ENCODE measurements at places on chromosomes 3 and 15.

GRCh38 chr3:186640473-186640818 lies 247 bp downstream of the FETUB start:
- DNase-seq = no peak

DNA sequence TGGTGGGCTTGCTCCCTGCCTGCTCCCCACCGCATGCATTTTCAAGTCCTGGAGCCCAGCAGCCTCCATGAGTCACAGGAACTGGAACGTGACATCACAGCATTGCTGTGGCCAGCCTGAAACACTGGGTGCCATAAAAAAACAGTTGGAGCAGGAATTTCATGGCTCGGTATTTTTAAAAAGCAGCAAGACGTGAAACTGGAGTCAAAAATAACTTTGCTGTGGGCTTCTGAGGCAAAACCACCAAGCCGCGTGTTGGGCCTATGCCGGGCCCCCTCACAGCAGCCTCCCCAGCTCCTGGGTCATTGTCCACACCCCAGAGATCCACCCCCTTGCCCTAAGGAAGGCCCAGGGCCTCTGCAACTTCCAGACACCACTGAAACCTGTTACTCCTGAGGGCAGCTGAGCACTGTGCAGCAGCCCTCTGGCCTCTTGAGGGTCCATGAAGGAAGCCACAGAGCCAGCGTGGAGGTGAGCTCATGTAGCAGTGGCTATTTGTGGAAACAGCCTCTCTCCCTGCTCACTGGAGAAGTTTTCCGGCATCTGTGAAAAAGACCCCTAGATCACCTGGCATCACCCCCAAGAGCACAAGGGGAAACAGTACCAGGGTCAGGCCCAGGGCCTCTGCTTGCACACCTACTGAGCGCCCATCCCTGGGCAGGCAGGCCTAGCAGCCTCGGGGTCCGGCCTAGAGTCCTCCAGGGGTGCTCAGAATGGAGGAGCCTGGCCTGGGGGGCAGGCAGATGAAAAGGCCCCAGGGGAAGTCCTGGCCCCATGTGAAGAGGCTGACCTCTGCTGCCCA lies 34.0 kb upstream of the DUSP7 start:
- DNase-seq = no peak

DNA sequence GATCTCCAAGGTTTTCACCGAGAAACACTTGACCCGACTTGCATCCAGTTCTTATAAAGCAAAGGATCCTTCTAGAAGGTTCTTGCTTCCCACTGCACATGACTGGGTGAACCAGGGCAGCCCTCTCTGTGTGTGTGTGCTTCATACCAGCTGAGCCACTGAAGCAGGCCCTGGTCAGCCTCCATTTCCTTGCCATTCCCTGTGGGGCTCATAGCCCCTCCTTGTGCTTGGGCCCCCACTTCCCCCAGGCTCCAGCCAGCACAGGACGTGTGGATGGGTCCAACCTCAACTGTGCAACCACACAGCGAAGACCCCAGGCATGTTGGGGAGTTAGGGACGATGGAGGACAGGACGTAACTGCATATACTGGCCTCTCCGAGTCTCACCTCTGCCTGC lies 15.5 kb downstream of the KLF15 start:
- DNase-seq = no peak

DNA sequence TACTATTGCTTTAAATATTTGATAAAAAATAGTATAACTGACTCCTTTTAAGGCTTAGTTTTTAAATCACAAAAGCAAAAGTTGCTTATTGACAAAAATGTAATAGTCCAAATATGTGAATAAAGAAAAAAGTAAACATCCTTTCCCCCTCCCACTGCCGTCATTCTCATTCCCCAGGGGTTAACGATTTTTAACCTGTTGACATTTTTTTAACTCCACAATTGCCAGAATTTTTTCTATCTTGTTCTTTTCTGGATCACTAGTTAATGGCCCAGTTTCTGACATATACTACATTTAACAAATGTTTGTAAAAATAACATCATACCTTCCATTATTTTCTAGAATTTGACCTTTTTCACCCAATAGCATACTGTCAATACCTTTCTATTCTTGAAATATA lies 60.6 kb upstream of the TCF12 start:
- DNase-seq = no peak

DNA sequence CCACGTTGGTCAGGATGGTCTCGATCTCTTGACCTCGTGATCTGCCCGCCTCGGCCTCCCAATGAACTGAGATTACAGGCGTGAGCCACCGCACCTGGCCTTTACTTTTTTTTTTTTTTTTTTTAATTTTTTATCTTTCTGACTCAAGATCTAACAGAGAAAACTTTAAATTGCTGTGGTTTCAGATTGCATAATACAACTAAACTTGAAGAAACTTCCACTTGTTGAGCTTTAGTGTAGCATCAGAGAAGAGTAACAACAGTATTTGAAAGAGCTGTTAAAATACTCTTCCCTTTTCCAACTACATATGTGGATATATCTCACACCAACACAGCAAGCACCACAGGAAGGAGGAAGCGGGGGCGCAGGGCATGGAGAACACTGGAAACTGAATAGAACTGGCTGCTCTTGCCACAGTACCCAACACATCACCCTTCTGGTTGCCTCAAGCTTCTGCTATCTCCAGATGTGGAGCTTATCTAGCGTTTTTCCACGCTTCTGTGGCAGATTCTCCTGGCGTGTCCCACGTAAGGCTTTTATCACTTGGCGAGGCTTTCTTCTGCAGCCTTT lies 45.4 kb downstream of the MAP6D1 start:
- DNase-seq = no peak

DNA sequence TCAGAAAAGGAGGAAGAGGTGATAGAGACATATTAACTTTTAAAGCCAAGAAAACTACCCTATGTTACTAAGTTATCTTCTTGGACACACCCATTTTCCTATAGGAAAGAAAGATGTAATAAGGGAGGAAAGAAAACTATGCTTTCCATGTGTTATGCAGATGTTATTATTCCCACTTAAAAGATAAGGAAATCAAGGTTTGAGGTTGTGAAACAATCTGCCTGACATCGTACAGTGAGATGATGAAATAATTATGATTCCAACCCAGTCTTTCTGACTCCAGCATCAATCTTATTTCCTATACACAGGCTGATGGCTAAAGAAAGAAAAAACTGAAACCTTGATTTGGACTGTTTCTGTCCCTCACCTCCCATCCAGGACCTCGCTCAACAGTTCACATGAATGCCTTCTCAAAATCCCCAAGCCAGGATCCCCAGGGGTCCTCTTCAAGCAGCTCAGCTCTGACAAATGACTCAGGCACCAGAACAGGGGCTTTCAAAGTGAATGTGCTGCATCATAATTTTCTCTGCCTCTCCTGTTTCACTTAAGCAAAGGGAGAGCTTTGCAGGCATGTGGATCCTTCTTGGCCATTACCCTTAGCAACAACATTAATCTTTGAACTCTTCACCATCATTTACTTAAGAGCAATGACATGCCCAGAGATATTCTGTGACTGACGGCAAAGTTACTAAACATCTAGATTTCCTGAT lies 12.4 kb upstream of the EID1 start:
- no peak for DNase-seq

Data from NCI-H526 treated with DMSO at 0.1 percent for 48 hours (cell line).